ENCODE measurements at places on chromosomes 5 and 9.

DNA sequence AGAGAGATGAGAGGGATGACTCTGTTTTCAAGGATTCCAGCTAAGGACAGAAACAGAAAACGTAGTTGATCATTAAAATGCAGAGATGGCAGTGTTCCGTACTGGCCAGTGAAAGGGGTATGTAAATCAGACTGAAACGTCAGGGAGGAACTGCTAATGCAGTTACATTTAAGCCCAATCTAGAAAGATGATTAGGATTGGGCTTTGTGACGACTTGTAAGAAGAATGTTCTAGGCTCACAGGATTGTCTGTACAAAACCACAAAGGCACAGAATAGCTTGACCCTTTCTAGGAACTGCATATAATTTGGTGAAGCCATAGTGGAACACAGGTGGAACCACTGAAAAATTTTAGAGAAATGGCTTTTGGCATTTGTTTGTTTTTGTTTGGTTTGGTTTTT, 55.6 kb upstream of the TESK1 start:
- DNase-seq = no peak

- DNase-seq = no peak
Observed at GRCh38 chr5:81202655-81203054, 30.5 kb upstream of the CKMT2 start.

- DNase-seq = no peak
Observed at GRCh38 chr9:121859646-121860045, 208.2 kb downstream of the DAB2IP start.

DNA sequence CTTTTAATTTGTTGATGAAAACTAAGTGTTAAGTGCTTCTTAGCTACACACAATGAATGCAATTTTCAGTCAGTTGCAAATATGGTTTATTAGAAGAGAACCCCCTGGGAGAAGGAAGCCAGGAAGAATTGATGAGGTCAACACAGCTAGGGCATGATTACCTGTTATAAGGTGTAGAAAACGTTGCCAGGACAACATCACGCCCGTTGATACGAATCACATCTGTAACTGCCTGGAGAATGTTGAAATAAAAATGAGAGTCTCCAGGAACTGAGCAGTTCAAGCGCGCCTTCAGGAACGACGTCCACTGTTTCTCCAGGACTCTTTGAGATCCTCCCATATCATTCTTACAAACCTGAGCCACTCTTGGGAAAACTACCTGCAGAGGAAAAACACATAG, 88.0 kb downstream of the SEMA6A start:
- DNase-seq = no peak

DNA sequence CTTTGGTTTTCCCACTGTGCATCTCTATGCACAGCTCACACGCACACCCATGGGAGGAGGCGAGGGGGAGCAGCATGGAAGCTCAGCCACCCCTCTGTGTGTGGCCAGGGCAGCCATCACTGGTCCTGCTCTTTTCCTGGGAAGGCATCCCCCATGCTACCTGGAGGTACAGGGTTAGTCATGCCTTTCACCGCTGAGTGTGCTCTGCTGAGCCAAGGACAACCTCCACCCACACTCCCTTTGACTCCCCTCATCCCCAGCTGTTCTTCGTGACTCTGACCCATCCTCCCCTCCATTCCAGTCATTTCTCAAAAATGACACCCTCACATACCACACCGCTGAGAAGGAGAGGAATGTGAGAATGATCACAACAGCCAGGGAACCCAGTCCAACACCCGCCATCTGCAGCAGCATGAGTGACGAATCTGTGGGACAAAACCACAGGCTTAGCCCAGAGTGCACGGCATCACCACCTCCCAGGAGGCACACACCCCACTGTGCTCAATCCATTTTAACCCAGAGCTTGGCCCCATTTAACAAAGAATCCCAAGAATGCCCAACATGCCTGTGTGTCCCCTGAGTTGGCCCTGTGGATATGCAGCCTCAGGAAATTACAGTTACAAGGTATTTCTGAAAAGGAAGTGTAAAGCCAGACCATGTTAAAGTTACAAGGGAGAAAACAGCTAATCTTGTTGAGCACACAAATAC, 133.4 kb downstream of the SUSD1 start:
- no peak for DNase-seq

DNA sequence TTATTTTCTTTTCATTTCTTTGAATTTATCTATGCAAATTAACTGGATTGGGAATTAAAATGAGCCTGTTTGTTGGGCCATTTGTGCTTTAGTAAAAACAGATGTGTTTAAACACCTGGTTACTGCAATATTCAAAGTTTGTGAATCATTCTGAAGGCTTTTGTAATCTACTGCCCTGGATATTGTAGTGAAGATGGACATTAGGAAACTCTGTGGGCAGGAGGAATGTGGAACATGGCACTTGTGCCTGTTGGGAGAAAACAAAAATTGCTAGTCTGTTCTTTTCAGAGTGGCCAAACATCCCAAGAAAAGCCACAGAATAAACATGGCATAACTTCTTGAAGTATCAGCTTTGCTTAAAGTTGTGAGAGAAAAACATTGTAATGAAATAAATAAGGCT, 40.8 kb downstream of the CHSY3 start:
- DNase-seq = no peak

All from stimulated activated CD4-positive, alpha-beta T cell treated with anti-CD3 and anti-CD28 coated beads, Interleukin-1b, Interleukin-23, amount 100 ng/mL, for 1 hour (primary cell).